Liver (tissue), 10 donors: ENCODE measurements at places on chromosomes 2 and 18.

DNA sequence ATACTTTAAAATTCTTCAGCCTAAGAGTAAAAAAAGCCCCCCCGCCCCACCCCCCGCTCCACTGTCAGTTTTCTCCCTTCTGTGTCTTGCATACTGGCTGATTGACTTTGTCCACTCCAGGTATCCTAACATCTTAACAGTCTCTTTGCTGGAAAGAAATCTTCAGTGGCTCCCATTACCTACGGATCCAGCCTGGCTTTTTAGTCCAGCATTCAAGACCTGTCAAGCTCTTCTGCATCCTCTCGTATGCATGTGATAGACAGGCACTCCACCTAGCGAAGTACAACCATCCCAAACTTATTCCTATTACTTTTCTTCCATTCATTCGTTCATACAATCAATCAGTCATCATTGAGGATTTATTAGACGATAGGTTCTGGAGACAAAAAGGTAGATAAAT lies 288.1 kb downstream of the MYCN start:
- H3K27ac ChIP-seq: no peak overlapping the region
- no peak overlapping the region for H3K4me3 ChIP-seq
- H3K4me1 ChIP-seq: no peaks in the 10 kb centered on the region
- H3K27me3 ChIP-seq: no peaks in the 10 kb centered on the region
- H3K36me3 ChIP-seq: no peaks in the 10 kb centered on the region

DNA sequence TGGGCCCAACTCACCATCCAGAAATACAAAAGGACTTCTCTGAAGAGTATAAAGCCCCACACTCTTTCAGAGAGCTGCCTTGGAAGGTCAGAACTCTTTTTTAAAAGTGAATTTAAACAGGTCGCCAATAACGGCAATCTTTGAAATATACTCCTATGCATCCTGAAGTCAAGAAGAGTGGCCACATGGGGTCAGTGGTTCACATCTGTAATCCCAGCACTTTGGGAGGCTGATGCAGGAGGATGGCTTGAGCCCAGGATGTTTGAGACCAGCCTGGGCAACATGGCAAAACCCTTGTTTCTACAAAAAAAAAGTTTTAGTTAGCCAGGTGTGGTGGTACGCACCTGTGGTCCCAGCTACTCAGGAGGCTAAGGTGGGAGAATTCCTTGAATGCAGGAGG lies 68.1 kb upstream of the FZD7 start:
- no peaks in the 10 kb centered on the region for H3K4me1 ChIP-seq
- H3K36me3 ChIP-seq: no peaks in the 10 kb centered on the region
- no peak overlapping the region for H3K27ac ChIP-seq
- H3K27me3 ChIP-seq: no peaks in the 10 kb centered on the region
- H3K4me3 ChIP-seq: no peak overlapping the region

- peak; percentile 74 for DNase-seq
- no peak overlapping the region for H3K27ac ChIP-seq
- H3K27me3 ChIP-seq: no peaks in the 10 kb centered on the region
- no peak overlapping the region for H3K4me3 ChIP-seq
Measured at GRCh38 chr18:58180738-58181353, 136.8 kb downstream of the NEDD4L start.

GRCh38 chr18:23798824-23799223 lies 109.6 kb downstream of the LAMA3 start:
- no peak overlapping the region for H3K27ac ChIP-seq
- H3K27me3 ChIP-seq: no peaks in the 10 kb centered on the region
- no peak for DNase-seq
- H3K4me3 ChIP-seq: no peak overlapping the region
- H3K4me1 ChIP-seq: no peaks in the 10 kb centered on the region

GRCh38 chr18:76839086-76839794 lies 16.9 kb downstream of the ZNF236 start:
- H3K4me3 ChIP-seq: no peak overlapping the region
- no peak overlapping the region for H3K27ac ChIP-seq
- H3K27me3 ChIP-seq: no peaks in the 10 kb centered on the region
- H3K4me1 ChIP-seq: peaks cover 11% of the 10 kb centered on the region

- no peak overlapping the region for H3K4me3 ChIP-seq
- H3K36me3 ChIP-seq: no peaks in the 10 kb centered on the region
- no peak overlapping the region for H3K27ac ChIP-seq
- DNase-seq: no peak
Measured at GRCh38 chr2:7517088-7517487, 599.9 kb downstream of the RNF144A start.

DNA sequence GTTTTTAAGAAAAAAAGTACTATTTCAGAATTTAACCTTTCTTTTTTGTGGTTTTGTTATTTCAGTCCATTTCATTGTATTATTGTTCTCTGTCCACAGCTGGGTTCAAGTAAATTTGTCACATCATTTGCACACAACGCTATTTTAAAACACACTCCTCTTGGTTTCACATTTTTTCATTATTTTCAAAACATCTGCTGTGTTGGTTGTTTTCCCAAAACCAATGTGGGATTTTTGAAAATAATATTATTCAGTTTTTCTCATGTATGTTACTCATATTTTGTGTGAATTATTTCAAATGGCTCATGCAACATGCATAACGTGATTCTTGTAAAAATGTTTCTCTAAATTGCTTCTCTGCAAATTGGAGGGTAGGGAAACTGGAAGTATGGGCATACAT lies 589.2 kb downstream of the METTL4 start:
- H3K36me3 ChIP-seq: no peaks in the 10 kb centered on the region
- no peak overlapping the region for H3K27ac ChIP-seq
- no peaks in the 10 kb centered on the region for H3K4me1 ChIP-seq
- H3K27me3 ChIP-seq: no peaks in the 10 kb centered on the region

DNA sequence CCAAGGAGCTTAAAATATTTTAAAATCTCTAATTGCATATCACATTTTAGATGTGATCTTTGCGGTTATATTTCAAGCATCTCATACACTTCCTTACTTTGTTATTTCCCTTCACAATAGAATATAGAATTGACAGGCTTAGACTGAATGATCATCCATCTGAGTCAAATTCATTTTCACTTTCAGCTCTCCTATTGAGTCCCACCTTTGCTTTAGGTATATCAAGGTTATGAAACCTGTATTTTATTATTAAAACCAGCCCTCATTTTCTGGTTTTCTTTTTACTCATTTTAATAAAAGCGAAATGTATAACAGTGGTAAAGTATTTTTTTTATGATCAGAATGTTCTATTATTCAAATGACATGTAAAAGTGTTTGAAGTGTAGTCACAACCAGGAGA lies 162.9 kb upstream of the KYNU start:
- no peak overlapping the region for H3K4me3 ChIP-seq
- no peaks in the 10 kb centered on the region for H3K36me3 ChIP-seq
- H3K27ac ChIP-seq: no peak overlapping the region
- no peaks in the 10 kb centered on the region for H3K4me1 ChIP-seq
- H3K27me3 ChIP-seq: no peaks in the 10 kb centered on the region

- peak overlapping the region; percentile 5 for H3K27ac ChIP-seq
- no peaks in the 10 kb centered on the region for H3K4me1 ChIP-seq
- DNase-seq: no peak
- H3K4me3 ChIP-seq: no peak overlapping the region
Measured at GRCh38 chr2:66555091-66555490, 120.2 kb downstream of the MEIS1 start.

DNA sequence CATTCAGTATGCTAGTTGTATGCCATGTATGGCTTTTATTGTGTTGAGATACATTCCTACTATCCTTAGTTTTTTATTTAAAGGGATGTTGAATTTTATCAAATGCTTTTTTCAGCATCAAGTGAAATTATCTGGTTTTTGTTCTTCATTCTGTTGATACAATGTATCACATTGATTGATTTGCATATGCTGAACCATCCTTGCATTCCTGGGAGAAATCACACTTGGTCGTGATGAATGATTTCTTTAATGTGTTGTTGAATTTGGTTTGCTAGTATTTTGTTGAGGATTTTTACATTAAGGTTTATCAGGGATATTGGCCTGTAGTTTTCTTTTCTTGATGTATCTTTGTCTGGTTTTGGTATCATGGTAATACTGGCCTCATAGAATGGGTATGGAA lies 49.7 kb downstream of the CD28 start:
- no peak overlapping the region for H3K4me3 ChIP-seq
- DNase-seq: no peak
- H3K4me1 ChIP-seq: no peaks in the 10 kb centered on the region
- no peaks in the 10 kb centered on the region for H3K36me3 ChIP-seq

GRCh38 chr2:127566139-127566417 lies 30.6 kb downstream of the MYO7B start:
- DNase-seq: no peak
- no peaks in the 10 kb centered on the region for H3K27me3 ChIP-seq
- no peaks in the 10 kb centered on the region for H3K36me3 ChIP-seq
- no peak overlapping the region for H3K27ac ChIP-seq

GRCh38 chr2:128563348-128563687 lies 244.7 kb upstream of the HS6ST1 start:
- H3K27ac ChIP-seq: no peak overlapping the region
- DNase-seq: no peak
- no peaks in the 10 kb centered on the region for H3K4me1 ChIP-seq
- H3K36me3 ChIP-seq: no peaks in the 10 kb centered on the region
- H3K27me3 ChIP-seq: no peaks in the 10 kb centered on the region

DNA sequence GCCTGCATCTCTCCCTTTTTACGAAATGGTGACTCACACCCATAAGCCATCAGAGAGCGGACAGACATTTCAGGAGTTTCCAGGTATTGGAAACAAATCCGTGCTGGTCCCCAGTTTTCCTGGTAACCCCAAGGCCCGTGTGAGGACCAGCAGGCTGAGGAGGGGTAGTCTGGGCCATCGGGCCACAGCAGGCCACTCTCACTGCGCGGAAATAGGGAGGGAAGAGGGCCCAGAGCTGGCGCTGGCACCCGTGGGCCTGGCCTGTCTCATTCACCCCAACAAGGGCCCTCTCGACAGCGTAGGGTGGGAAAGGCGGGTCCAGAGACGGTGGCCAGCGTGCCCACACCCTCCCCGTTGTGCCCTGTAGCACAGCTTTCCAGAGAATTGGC lies 13.7 kb upstream of the FAHD2A start:
- peaks cover 43% of the 10 kb centered on the region for H3K4me1 ChIP-seq
- H3K27ac ChIP-seq: no peak overlapping the region
- H3K27me3 ChIP-seq: no peaks in the 10 kb centered on the region
- no peak overlapping the region for H3K4me3 ChIP-seq
- no peaks in the 10 kb centered on the region for H3K36me3 ChIP-seq

DNA sequence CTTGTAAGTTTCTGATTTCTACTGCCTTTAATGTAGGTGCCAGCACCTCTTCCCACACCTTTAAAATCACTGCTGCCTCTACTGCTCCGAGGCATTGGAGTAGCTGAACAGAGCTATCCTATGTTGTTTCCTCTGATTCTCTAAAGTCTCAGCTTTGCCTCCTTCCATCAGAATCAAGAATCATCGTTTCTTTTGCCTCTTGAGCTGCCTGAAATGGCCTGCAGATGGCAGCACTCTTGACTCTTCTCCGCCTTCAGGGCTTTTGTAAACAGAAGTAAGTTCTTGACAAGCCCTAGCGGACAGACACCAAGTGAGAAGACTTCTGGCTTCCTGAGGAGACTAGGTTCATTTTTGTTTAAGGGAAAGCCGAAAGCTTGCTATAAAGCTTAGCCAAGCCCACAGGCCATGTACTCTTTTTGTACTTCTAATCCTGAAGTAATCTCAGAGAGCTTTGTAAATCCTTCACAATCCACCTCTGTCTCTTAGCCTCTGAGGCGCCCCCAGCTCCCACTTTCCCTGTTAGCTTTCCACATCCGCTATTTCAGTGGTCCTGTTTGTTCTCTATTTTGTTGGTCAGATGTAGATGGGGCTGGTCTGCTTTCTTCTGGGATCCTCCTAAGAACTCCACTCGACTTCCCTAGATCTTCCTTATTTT lies 48.4 kb downstream of the GTF3C3 start:
- no peaks in the 10 kb centered on the region for H3K27me3 ChIP-seq
- no peak overlapping the region for H3K4me3 ChIP-seq
- peaks cover 5% of the 10 kb centered on the region for H3K4me1 ChIP-seq

- peak overlapping the region; percentile 21 for H3K27ac ChIP-seq
- no peaks in the 10 kb centered on the region for H3K36me3 ChIP-seq
- peaks cover 8% of the 10 kb centered on the region for H3K4me1 ChIP-seq
- no peak for DNase-seq
- H3K4me3 ChIP-seq: no peak overlapping the region
- no peaks in the 10 kb centered on the region for H3K27me3 ChIP-seq
Measured at GRCh38 chr18:59142274-59142673, 2.6 kb downstream of the SEC11C start.

DNA sequence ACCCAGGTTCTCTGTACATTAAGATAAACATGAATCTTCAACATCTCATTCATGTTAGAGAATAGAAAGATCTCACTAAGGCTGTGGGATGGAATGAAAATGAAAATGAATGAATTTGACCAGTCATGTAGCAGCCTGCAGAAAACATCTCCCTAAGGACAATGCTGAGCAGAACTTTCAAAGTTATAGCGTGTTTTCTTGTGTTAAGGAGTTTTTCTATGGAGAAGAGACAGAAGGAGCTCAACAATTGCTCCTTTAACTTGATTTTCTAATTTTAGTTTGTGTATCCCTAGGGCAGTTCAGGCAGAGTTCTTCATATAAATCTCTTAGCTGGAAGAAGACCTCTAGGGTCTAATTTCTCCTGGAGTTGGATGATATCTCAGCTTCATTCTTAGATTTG lies 45.2 kb upstream of the PDCL3 start:
- DNase-seq: no peak

GRCh38 chr2:101952551-101952950 lies 39.2 kb upstream of the IL1R2 start:
- H3K27me3 ChIP-seq: no peaks in the 10 kb centered on the region
- DNase-seq: no peak
- no peaks in the 10 kb centered on the region for H3K36me3 ChIP-seq
- H3K27ac ChIP-seq: no peak overlapping the region
- H3K4me3 ChIP-seq: no peak overlapping the region

DNA sequence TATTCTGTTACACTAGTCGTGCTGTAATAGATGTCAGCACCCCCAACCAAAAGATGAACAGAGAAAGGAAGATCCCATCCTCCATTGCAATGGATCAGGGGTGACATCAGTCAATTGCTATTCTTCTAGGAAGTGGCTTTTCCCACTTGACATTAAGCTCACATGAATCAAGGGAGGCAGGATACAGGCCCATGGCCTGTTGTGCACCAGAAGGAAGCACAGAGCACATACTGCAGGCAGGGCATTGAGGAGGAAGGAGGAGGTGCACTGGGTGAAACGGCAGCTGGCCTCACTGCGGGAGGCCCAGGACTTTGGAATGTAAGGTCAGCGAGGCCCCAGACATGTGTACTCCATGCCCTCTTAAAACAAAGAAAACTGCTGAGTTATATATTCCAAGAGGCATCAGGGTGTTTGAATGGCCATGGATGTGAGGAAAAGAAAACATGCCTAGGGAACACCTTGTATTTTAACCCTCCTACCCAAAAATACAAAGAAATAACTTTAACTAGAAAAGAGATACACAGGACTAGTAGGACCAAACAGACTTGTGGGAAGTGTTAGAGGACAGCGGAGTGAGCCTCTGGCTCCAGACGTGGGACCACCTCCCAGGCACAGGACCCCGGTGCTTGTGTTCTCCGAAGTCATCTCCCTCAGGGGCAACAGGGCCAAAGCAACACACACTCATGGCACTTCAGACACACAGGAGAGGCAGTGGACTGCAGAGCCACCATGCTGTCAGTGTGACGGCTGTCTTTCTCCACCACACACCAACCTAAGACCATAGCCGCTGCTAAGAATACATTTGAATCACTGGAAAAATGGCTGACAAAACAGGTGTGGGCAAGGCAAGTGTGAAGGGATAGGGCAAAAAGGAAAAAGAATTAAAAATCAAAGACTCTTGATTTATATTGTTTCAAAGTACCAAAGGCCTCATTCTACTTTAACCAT lies 51.4 kb upstream of the RIOK3 start:
- no peaks in the 10 kb centered on the region for H3K27me3 ChIP-seq
- no peak overlapping the region for H3K4me3 ChIP-seq
- H3K36me3 ChIP-seq: peaks cover 3% of the 10 kb centered on the region
- peaks cover 3% of the 10 kb centered on the region for H3K4me1 ChIP-seq
- H3K27ac ChIP-seq: no peak overlapping the region
